ENCODE measurements at places on chromosomes 4 and X.

DNA sequence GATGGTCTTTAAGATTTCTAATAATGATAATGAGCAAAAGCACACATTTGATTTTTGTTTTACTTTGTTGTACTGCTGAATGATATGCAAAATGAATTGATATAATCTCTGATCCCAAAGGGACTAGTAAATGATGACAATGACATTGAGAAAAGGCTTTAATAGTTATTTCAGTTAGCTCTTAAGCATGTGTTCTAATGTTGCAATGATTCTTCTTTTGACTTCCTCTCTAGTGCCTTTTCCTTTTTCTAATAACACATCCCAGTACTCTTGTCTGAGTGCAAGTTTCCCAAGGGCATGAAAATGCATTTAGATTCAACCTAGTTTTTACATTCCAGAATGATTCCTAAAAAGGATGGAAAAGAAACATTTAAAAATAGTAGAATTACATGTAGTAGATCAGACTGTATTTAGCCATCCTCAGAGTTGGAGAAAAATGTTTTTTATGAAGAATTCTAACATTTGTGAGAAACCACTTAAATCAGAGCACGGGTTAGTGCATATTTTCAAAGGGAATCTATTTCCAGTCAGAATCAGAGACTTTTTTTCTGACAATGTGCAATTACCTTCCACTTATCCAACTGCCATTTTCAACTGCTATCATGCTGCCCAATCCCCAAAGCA is 508.8 kb downstream of the C4orf33 start:
- DNase-seq: no peak

DNA sequence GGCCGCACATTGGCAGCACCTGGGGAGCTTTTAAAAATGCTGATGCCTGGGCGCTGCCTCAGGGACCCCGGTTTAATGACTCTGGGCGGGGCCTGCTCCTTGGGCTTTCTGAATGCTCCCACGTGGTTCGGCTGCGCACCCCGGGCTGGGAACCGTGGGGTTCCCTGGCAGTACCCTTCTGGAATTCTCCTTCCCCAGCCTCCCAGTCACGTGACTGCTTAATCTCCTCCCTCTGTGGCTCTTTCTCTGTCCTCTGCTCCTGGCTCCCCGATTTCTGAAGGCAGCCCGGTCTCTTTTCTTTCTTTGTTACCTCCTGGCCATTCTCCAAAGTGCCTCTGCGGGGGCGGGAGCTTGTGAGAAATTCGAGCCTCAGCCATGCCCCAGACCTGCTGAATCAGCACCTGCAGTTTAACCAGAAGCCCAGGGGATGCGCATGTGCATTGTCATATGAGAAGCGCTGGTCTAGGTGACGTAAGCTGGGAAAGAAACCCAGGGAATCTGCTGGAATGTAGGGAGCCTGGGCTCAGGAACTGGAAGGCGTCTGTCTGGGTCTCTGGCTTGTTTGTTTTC is 16.6 kb downstream of the CLCN4 start:
- DNase-seq: peak; percentile 11

- no peak for DNase-seq
These were observed 459.1 kb downstream of the FSTL5 start for GRCh38 chr4:161704653-161705052.

GRCh38 chrX:76427560-76428242 is at the start of gene MAGEE1:
MAGEE1 (plus strand) TSS chrX:76427710; CDS start chrX:76427931, 221 bp downstream.
- DNase-seq: peak; percentile 38

- DNase-seq: no peak
These were observed 41.6 kb downstream of the ARHGAP10 start for GRCh38 chr4:147773261-147774184.

- no peak for DNase-seq
These were observed 68.2 kb downstream of the TRMT44 start for GRCh38 chr4:8508740-8509139.

Measured in cerebellar nuclear complex (tissue), 1 donor.